Activated naive CD4-positive, alpha-beta T cell treated with anti-CD3 and anti-CD28 coated beads for 36 hours (primary cell): ENCODE measurements at places on chromosomes 7 and 10. TPM values are rescaled to one million over a fixed set of nuclear protein-coding genes. Genes with fewer than 3 reads are reported as not detected.

CH25H gene
- 0.12 TPM for total RNA-seq

PLAC9 gene
- total RNA-seq: not detected

PAX4 gene
- total RNA-seq: not detected

GRCh38 chr10:16717622-16718395 lies 99.4 kb downstream of the RSU1 start:
- no peak for DNase-seq

- DNase-seq: no peak
Measured at GRCh38 chr7:26673271-26673670, 191.1 kb downstream of the SKAP2 start.

DNA sequence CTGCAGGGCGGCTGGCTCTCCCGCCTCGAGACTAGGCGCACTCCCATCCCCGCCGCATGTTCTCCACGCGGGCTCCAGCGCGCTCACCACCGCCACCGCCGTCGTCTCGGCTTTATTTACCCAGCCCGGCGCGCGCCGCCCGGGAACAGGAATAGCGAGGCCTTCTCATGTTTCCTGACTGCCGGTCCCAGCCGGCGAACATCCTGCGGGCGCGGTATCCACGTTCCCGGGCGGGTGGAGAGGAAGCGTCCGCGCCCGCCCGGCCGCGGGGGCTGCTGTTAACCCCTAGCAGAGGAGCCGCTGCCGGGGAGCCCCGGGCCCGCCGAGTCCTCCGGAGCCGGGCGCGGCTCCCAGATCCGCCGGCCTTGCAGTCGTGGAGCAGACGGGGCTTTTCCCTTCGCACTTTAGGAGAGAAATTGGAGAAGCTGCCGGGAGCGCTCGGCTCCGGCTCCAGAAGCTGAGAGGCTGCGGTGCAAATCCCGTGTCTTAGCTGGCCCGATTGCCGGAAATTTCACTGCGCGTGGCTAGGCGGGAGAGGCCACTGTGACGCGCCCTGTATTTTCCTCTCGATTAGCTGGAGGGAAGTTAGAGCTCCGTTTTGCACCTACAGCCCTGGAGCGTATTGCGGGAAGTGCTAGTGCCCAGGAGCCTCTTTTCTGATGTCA lies at the start of gene MKX:
MKX (minus strand) TSS at position 88 of the 665 bp plus-strand sequence. CDS start 2,404 bp downstream, outside the sequence.
- peak; percentile 60 for DNase-seq

DNA sequence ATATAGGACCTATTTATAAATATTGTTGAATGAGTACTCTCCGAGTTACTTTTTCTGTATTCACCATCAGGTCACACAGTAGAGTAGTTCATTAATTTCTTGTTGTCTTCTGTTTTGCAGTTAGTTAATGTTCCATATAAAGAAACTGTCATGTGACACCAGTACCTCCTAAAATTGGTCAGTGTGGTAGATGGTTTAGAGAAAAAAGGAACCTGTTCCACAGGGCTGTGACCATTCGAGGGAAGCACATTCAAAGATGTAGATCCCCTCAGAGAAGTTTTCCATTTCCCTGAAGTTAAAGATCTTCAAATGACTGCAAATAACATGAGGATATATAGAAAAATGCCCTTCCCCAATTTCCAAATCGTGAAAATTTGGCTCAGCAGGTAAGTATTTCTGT lies 45.7 kb downstream of the PRPF18 start:
- DNase-seq: no peak

GRCh38 chr7:13851736-13852135 lies 137.7 kb downstream of the ETV1 start:
- no peak for DNase-seq

ADRA2A gene
- not detected for total RNA-seq

ASZ1 gene
- not detected for total RNA-seq
